COR-L47 (cell line): ENCODE measurements at places on chromosomes 3 and 15.
A peak's percentile ranks its signal among the peaks of the same experiment; 100 is the strongest.

DNA sequence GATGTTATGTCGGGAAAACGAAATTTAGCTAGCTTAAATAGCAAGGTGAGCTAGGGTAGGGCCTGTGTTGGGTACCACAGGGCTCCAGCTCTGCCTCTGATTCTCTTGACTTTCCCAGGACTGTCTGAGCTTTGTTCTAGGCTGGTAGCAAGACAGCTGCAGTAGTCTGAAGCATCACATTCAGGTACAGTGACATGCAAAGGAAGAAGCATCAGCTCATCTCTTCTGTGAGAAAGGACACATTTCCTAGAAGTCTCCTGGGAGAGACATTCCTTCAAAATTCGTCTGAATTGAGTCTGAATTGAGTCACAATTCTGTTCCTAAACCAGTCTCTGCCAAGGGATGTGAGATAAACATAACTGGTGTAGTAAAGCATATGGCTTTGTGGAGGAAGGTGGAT lies 8.5 kb upstream of the UBXN7 start:
- no peak for DNase-seq

DNA sequence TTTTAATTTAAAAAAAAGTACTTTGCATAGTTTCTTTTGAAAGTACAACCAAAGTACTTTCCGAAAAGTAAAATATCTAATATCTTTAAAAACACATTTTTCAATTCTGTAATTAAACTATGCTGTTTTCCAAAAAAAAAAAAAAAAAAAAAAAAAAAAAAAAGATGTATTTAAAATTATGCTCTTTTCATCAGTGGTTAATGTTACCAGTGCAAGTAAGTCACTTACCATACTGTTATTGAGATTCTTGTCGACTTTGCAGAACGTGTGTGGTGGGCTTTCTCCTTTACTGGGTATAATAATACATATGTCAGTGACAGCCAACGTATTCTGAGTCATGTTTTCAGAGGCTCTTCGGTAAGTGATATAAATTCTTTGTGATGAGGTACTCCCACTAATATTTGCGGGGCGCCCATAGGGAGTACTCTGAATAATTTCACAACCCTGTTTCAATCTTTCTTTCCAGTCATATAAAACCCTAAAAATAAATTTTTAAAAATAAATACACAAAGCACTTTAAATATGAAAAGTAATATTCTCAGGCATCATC lies 39.9 kb downstream of the DENND4A start:
- no peak for DNase-seq

GRCh38 chr3:156723182-156723619 lies 48.8 kb downstream of the TIPARP start:
- DNase-seq = no peak

GRCh38 chr3:171347301-171348039 lies 112.7 kb downstream of the TNIK start:
- no peak for DNase-seq

GRCh38 chr3:27616031-27616430 lies 106.1 kb downstream of the EOMES start:
- DNase-seq = peak; percentile 18

- DNase-seq = no peak
Observed at GRCh38 chr3:100106531-100107141, 7.7 kb downstream of the FILIP1L start.

DNA sequence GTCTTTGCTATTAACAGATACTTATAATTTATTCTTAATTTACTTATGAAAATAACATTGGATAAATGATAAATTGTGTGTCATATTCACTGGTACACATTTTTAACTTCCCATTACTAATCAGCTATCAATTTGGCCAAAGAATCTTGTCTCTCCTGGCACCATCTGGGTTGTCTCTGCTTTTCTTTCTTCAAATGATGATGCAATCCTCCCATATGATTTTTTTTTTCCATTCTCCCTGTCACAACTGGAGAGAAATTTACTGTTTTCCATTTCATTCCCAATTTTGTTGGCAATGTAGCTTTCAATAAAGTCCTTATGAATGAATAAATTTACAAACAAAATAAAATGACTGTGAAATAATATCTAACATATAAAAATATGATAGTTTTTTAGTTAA lies 743.7 kb upstream of the EPHA6 start:
- DNase-seq = no peak

DNA sequence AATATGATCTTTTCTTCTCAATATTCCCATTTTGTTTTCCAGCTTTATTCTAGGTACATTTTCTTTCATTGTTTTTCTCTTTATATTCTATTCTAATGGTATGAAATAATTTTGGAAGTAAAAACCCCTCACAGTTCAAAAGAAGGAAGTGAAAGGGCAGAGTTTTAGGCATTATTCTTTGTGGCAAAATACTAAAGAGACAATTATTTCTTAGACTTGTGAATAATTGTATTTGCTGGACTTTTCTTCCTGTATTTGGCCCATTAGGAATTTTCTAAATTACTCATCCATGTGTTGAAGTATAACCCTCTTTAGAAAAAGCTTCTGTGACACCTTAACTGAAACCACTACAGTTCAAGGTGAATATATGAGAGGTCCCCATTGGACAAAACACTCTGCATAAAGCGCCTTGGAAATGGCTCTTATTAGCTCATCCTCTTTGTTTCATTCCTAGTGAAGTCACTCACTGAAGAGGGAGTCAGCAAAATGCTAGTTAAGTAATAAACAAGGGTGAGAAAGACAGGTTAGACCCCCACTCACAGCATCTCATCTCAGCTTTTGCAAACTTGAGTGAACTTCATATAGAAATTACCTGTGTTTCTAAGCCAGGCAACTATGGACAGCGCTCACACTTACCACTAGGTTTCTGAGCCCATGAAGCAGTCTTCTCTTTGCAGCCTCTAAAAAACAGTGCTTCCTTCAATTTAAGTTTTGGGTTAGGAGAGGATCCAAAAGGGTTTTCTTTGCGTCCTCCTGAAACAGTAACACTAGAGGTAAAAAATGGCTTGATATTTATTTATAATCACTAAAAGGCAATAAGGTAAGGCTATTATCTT lies 327.5 kb downstream of the ARPP21 start:
- DNase-seq = no peak

DNA sequence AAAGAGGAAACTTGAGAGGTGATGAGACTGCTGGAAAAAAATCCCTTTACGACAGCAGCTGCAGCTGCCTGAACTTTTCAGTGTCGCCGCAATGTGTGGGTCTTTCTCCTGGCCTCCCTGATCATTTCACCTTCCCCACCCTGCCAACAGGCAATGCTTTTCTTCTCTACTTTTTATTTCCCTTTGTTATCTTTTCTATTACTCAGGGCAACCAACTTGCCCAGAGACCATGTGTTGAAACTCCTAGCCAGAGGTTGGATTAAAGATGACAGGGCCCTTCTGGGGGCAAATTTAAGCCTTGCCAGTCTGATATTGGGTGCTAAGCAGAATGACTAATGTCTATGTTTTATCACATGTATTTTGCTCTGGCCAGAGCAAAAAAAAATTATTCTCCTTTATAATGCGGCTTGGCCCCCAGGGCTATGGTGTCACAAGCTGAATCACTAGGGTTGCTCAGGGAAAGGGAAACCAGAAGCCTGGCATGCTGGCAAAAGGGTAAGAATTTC lies 51.5 kb upstream of the CFAP20DC start:
- no peak for DNase-seq

- DNase-seq = no peak
Observed at GRCh38 chr15:74573987-74574386, 33.0 kb downstream of the ARID3B start.

- no peak for DNase-seq
Observed at GRCh38 chr3:48387634-48388033, 15.6 kb downstream of the FBXW12 start.

DNA sequence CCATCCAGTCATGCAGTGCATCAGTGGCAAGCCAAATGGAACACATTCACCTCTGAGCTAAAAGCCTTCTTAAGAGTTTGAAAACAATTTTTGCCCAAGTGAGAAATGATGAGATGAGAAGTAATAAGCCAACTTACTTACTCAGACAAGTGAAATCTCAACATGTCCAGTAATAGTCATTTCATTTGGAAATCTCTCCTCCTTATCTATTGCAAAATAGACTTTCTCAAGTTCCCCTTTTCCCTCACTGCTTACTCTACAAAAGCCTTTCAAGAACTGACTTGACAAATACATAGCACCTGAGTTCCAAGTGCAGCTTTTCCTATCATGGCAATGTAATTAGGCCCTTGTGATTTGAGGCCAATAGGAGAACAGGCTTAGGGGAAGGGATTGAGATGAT lies 282.3 kb downstream of the SLC9A9 start:
- DNase-seq = no peak

GRCh38 chr3:197424266-197424665 lies 125.9 kb upstream of the DLG1 start:
- DNase-seq = no peak

GRCh38 chr3:74426571-74426970 lies 187.9 kb downstream of the CNTN3 start:
- DNase-seq = no peak

- no peak for DNase-seq
Observed at GRCh38 chr3:126562737-126563276, 4.1 kb upstream of the C3orf22 start.

GRCh38 chr3:24952388-24952787 lies 457.7 kb upstream of the THRB start:
- DNase-seq = peak; percentile 39

DNA sequence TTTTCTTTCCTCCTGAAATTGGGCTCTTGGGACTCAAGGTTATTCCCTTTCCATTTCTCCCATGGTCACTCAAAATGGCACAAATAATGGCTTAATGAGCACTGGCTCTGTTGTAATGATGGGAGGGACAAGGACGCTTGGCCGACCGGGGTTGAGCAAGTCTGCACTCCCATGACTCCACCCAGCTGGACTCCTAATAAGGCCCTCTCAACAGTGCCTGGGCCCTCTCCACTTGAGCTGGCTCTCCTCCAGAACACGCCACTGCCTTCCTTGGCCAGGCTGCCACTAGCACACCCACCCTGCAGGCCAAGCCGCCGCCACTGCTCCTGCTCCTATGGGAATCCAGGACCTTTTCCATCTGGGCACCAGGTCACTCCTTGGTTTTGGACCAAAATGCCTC lies 42.3 kb downstream of the ADCY5 start:
- DNase-seq = no peak

GRCh38 chr3:12120374-12121140 lies 38.2 kb downstream of the TIMP4 start:
- no peak for DNase-seq

- no peak for DNase-seq
Observed at GRCh38 chr3:51224283-51224682, 160.8 kb upstream of the MANF start.

DNA sequence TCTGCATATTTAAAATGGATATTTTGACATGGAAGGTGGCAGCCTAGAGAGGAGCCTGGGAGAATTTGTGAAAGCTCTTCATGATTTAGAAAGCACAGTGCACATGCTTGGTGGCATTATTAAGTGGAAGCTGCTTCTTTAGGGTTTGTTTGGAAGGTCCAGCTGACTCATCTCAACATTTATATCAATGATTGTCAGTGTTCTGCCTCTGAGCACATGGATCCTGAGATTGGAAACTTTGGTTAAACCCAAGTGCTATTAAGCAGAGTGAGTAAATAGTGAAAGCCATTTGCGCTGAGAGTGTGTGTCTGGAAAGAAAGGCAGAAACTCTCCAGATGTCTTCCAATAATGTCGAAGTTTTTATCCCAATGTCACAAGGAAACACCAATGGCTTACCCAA lies 7.4 kb downstream of the NOX5 start:
- DNase-seq = no peak

GRCh38 chr3:61030469-61031035 lies 220.7 kb downstream of the FHIT start:
- DNase-seq = no peak

GRCh38 chr3:42498034-42498433 lies 4.4 kb upstream of the VIPR1 start:
- no peak for DNase-seq

DNA sequence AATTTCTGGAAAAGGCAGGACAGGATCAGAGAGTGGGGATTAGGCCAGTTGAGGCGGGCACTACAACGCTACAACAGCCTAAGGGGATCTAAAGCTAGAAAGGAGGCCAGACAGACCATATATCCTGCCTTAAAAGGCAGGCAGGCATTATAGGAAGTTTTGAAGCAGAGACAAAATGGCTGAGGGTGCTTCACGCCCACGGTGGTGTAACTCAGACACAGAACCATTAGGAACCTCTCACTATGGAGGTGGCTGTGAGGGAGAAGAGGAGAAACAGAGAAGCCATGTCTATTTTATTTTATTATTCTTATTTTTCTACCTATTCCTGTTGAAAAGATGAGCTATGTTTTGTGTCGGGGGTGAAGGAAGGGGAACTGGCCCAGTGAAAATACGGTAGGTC lies 2.1 kb upstream of the USP4 start:
- no peak for DNase-seq

GRCh38 chr3:67048067-67048714 lies 50.1 kb downstream of the KBTBD8 start:
- no peak for DNase-seq

- DNase-seq = no peak
Observed at GRCh38 chr15:71338265-71338664, 223.0 kb downstream of the THSD4 start.
